ENCODE measurements at places on chromosomes 3 and 15.

DNA sequence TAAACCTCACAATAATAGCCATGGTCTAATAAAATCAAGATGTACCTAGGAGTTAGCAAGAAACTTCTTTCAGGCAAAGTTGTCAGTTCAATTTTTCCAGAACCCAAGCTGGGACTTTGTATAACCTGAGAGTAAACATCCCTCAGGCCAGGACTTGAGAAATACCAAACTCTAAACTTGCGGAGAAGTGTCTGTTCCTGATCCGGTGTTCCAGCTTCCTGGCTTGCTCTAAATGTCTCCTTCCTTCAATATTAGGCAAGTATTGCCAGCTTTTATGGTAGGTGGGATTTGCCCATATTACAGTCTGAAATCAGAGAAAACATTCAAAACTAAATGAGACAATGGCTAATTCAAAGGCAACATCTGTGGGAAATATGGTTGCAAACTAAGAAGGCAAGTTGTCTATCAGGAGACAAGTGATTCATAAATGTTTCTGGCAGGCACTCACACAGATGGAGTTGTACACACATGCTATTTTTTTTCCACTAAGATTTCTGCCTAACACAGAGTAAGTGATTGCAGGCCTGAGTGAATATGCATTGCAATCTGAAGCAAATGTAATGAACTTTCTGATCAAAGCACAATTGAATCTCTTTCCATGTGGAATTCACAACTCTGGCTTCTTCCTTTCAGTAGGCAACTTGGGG is 88.3 kb upstream of the COL8A1 start:
- DNase-seq: no peak

GRCh38 chr15:42502477-42502876 is 7.0 kb downstream of the SNAP23 start:
- no peak for DNase-seq

GRCh38 chr3:139332092-139332491 is 11.7 kb upstream of the MRPS22 start:
- DNase-seq: no peak

DNA sequence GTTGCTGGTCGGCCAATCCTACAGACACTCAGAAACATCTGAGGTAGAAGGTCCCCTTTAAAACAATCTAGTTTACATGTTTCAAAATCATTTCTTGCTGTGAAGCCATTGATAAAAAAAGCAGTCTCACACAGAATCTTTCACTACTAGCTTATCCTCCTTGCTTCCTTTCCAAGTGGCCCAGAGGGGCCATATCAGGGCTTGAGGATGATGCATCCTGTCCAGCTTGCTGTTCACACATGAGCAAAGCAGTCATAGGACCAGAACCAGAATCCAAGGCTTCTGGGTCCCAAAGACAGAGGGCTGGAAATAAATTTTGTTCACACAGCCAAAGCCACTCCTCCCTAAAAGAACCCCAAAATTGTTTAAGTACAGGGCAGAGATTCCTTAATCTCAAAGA is 9.2 kb upstream of the LYZL4 start:
- DNase-seq: no peak

GRCh38 chr15:38367476-38367875 is 86.5 kb upstream of the FAM98B start:
- no peak for DNase-seq

DNA sequence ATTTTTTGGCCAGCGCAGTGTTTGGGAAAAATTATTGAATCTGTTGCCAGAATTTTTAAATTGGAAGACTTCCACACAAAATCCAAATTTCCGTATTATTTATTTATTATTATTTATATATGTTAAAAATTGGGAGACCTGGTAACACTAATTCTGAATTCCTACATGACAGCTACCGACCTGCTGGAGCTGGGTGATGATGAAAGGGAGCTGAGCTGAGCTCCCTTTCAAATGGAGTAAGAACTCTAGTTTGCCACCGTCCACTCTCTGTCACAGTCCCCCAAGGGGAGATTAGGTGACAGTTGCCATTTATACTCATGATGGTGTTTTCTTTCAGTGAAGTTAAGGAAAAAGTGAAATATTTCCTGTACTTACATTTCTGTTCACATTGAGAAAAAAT is 1.4 kb downstream of the CRTC3 start:
- DNase-seq: no peak

DNA sequence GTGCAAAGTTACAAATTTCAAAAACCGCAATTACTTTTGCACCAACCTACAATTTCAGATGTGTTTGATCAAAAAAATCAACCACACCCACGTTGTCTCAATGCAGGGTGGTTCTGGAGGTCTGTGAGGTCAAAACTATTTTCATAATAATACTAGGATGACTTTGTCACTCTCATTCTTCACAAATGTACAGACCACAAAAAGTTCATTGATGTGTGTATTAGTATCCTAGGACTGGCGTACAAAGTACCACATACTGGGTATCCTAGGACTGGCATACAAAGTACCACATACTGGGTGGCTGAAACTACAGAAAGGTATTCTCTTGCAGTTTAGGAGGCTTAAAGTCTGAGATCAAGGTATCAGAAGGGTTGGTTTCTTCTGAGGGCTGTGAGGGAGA is 13.0 kb downstream of the SUCLG2 start:
- no peak for DNase-seq
